ENCODE measurements at places on chromosomes 1 and 21.
A peak's percentile ranks its signal among the peaks of the same experiment; 100 is the strongest.

- no peak for DNase-seq
Observed at GRCh38 chr1:226038661-226039060, 23.9 kb upstream of the H3-3A start.

DNA sequence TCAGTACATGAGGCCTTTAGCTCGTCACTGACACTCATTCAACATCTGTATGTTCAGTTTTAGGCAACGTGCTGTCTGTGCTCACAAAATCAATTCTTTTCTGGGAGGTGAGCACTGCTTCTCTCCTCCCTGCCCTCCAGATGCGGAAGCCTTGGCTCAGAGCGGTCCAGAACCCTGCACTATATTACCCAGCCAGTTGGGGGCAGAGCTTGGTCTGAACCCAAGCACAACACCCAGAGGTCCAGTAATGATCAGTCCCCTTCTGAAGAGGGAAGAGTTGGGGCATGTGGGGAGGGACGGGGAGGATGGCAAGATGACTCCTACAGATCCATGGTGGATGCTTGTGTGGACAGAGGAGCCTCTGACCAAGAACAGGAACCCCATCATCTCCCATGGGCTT, 5.6 kb upstream of the DSCAM start:
- DNase-seq, result no peak

- peak; percentile 78 for DNase-seq
Observed at GRCh38 chr21:25385911-25386474, 221.3 kb downstream of the MRPL39 start.

- peak; percentile 70 for DNase-seq
Observed at GRCh38 chr1:215911406-215911968, 344.4 kb downstream of the KCTD3 start.

DNA sequence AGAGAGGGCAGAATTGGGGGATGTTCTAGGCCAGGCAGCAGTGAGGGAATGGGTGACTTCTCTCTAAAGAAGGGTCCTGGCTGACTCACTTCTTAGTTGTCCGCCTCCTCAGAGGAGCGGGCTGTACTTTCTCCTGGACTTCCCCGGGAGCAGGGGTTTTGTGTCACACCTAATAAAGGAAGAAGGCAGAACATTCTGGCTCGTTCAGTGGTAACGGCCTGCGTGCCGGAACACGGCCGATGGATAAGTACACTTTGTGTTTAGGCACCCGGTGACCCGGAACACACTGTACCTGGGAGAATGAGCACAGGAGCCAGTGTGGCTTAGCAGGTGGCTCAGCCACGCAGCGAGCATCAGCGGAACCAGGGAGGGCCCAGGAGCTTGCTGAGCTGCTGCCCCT, 84.7 kb downstream of the FBXO2 start:
- DNase-seq, result no peak

GRCh38 chr1:8599646-8600212, 217.7 kb downstream of the RERE start:
- no peak for DNase-seq

DNA sequence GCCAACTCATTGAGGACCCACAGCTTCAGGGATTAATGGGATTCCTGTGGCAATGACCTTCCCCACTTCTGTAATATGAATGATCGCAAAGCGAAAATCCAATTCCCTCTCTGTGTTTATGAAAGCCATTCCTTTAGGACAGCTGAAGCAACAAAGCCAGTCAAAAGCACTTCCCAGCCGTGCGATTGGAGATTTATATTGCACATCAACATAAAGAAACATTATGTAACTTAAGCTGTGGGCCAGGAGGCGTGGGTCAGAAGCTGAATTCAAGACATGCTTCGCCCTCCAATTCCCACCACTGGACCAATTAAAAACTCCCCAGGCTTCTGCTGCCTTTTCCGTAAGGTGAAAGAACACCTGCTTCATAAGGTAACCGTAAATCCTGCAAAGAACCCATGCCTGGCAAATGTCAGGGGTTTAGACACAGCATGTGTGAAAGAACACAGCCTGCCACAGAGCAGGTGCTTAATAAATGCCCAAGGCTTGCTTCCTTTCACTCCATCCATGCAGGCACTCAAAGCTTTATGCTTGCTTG, 138.9 kb upstream of the SOD1 start:
- peak; percentile 40 for DNase-seq

DNA sequence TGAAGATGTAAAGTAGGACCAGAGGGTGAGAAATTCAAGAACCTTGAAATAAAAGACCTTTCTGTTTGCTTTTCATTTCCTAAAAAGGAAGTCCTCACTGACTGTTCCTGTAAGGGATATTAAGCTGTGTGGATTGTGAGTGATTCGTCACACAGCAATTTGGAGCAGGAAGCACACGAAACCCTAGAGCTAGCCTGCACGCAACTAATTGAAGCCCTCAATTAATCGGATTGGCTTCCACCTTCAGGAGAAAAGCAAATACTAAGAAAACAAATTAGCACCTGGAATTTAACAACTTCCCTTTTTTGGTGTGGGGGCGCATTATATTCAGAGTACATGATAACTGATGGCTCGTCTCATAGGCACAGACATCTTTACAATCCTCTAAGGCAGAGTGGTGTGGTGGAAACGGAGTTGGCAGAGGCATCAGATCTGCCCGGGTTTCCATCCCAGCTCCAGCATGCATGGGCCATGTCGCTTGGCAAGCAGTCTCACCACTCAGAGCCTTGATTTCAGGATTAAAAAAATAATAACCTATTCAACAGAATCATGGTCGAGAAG, 95.2 kb downstream of the KCNJ15 start:
- peak; percentile 93 for DNase-seq

- DNase-seq, result no peak
Observed at GRCh38 chr1:229671310-229671709, 45.3 kb downstream of the URB2 start.

DNA sequence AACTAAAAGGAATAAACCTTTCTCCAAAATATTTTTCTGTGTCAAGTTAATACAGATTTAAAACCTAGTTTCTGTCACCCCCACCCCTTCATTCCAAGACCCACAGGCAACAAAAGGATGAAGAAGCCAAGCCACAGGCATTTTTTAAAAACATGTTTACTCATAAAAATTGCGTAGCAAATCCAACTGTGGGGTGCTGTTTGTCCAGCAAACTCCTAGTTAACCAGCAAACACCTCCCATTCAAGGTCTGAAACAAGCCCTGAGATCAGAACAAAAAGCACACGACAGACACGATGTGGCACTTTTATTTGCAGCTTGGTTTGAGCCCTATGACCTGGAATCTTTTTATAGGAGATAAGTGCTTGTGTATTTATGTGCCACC, 149.9 kb upstream of the CAMK1G start:
- peak; percentile 38 for DNase-seq

GRCh38 chr1:216945538-216946080, 222.4 kb upstream of the ESRRG start:
- no peak for DNase-seq

Data from fibroblast of upper back skin (primary cell).